IMR-90 (cell line): ENCODE measurements at places on chromosomes 7 and 10. TPM values are rescaled to one million over a fixed set of nuclear protein-coding genes. Genes with fewer than 3 reads are reported as not detected.

Gene SKIDA1
- total RNA-seq = 0.56 and 0.72 TPM in 2 replicates

DNA sequence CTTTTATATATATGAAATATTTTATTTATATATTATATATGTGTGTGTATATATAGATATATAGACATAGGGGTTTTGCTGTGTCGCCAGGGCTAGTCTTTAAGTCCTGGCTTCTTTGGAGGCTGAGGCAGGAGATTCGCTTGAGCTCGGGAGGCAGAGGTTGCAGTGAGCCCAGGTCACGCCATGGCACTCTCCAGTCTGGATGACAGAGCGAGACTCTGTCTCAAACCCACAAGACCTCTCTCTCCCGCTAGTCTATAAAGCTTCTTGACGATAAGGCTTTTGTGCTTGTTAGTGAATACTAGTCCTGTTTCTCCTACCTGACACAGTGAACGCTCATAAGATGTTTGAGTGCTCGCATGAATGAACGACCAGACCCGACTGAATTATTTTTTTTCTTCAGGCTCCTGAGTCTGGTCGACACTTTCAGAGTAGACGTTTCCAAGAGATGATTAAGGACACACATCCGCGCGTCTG is 577 bp upstream of the DDX21 start:
- DNase-seq = no peak

Gene HERC4
- total RNA-seq = 92.8 and 177 TPM in 2 replicates

DNA sequence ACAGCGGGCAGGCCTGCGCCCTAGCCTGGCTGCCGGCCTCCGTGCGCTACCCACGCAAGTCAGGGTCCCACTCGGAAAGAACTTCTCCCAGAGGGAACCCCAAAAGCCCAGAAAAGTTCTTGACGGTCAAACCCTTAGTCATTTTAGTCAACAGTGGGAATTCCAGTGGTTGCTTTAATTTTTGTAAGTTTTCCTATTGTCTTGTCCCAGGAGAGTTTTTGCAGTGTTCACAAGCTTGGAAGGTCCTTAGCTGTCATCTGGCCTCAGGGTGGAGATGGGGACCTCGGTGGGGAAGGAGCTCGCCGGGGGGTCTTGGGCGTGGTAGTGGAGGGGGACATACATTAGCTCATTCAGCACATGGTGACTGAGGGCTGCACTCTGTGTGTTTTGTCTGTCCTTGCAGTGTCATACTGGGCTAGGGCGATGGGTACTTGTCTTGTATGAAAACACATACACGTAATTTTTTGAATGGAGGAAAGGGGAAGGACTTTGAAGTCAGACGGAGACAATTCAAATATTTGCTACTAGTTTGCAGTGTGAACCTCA is 736 bp downstream of the MINDY4 start:
- no peak for DNase-seq

Gene C7orf57
- not detected in 2 replicates for total RNA-seq

DNA sequence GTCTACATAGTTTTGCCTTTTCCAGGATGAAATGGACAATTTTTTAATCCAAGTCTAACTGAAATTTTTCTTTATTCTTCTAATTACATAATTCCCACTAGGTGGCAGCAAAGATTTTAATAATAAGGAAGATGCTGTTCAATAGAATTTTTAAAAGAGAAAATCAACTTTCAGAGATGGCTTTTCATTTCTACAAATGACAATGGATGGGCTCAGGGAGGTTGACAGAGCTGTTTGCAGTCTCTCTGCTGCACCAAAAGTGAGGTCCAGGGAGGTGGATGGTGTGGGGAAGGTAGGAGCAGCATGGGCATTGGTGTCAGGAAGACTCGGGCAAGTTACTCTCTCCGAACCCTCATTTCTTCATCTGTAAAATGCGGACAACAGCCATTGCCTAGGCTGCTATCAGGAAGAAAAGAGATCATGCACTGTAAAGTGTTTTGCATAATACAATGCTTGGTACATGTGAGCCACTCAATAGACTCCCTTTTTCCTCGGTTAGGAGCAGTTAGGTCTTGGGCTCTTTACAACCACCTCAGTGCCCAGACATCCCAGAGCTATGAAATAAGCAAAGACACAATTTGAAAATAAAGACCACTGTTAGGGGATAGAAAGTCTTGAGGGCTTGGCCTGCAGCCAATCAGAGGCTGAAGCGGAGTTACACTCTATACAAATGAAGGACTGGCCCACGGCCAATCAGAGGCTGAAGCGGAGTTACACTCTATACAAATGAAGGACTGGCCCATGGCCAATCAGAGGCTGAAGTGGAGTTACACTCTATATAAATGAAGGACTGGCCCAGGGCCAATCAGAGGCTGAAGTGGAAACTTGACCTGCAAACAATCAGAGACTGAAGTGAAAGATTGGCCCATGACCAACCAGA is 107.1 kb downstream of the ABLIM1 start:
- DNase-seq = peak; percentile 47

Gene NRP1
- 191 and 227 TPM in 2 replicates for total RNA-seq

DNA sequence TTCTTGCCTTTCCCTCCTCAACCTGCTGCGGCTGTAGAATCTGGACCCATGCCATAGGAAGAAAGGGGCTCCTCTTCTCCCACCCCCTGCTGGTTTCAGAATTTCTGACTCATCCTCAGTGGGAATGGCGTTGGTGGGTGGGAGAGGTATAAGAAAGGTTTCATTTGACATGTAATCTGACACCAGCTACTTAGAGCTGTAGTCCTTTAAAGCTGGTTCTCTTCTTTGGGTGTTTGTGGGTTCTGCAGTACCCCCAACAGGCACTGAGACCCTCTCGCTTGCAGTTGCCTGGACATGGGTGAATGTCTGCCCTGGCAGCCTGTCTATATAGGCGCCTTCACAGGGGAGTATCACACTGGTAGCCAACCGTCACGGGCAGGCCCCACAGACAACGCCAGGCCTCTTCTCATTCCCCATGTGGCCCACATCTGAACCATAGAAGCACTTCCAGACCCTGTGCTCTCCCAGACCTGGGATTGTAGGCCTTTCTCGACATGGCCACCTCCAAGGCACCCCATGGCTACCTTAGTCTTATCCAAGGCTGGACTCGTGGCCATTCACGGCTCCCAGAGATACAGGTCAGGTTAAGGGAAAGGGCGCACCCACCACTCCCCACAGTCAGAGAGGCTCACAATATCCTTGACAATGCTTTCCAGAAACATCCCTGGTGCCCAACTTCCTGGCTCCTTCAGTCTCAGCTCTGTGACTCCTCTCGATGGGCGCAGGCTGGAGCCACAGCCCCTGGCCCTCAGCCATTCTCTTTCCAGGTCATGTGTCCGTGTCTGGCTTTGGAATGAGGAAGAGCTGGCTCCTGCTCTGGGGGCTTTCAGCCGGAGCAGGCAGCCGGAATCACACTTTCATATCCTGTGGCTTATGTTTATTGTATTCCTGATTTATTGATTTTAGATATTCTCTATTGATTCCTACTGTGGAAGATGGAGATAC is 17.5 kb downstream of the ZNF862 start:
- DNase-seq = peak; percentile 88
